Suprapubic skin (tissue), 4 donors: ENCODE measurements at places on chromosomes 5 and 9.
A peak's percentile ranks its signal among the peaks of the same experiment; 100 is the strongest.

DNA sequence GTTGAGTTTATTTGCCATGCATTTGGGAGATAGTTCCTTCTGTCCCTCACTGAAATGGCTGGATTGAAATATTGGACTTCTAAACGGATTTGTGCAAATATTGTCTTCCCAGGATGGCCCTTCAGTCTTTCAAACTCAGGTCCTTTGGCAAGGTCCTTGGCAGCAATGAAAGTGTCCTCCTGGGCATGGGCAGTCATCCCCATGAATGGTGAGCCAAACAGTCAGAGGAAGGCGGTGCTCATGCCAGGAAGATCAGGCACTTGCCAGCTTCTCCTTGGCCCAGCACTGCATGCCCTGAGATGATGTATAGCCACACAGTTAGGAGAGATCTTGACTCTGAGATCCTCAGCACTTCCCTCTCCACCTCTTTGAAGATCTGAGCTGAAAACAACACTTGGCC, 221.4 kb upstream of the KLF4 start:
- peaks cover 13% of the 10 kb centered on the region for H3K4me1 ChIP-seq
- H3K36me3 ChIP-seq: no peaks in the 10 kb centered on the region
- no peak for DNase-seq
- H3K4me3 ChIP-seq: no peak overlapping the region

DNA sequence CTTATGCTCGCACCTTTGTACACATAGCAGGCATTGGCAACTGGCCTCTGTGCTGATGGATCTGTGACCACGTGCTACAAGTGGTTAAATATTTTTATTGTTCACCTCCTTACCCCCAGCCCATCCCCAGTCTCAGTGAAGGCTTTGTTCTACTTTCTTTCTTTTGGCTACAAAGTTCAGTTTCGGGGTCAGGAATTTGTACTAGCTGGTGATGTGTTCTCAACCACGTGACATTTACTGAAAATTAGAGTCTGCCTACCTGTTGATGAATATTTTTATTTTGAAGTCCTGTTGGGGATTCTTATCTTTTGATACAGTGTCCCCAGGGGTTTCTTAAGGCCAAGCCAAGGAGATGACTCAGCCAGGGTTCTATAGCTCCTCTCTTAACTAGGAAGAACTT, 47.8 kb downstream of the C9orf57 start:
- H3K27me3 ChIP-seq: no peaks in the 10 kb centered on the region
- H3K27ac ChIP-seq: no peak overlapping the region
- DNase-seq: no peak
- H3K4me3 ChIP-seq: no peak overlapping the region
- H3K36me3 ChIP-seq: no peaks in the 10 kb centered on the region

DNA sequence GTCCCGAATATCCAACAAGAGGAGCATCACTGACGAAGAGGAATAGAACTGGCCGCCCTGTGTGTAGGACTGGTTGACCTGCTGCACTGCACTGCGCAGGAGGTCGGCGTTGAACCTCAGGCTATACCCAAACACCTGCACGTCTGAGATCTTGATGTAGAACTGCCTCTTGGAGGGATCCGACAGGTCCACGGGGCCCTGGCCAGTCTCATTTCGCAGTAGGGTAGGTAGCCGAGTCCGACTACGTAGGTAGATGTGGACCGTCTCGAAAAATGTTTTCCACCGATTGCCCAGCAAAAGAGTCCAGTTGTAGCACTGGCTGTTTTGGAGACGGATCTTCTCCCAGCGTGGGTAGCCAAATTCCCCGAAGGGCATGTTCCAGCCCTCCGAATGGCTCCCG, 202.0 kb downstream of the BRINP1 start:
- DNase-seq: no peak
- no peak overlapping the region for H3K4me3 ChIP-seq
- no peaks in the 10 kb centered on the region for H3K4me1 ChIP-seq
- H3K36me3 ChIP-seq: no peaks in the 10 kb centered on the region

DNA sequence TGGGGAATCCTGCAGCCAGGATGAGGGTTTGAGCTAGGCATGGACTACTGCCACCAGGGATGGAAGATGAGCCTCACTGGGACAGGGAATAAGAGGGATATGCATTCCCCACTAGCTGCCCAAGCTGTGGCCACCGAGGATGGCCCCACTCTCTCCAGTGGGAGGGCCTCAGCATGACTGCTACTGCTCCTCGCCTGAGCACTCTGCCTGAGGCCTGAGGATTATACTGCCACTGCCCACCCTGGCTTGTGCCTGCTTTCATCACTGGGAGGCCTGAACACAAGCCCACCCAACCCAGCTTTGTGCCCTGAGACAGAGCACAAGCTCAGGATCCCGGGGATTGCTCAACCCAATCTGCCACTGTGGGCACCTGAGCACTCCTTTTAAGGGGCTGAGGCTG, 425.6 kb downstream of the RASEF start:
- no peak overlapping the region for H3K27ac ChIP-seq
- no peak overlapping the region for H3K4me3 ChIP-seq
- H3K27me3 ChIP-seq: no peaks in the 10 kb centered on the region
- no peaks in the 10 kb centered on the region for H3K4me1 ChIP-seq

GRCh38 chr5:368183-369084, 46.9 kb downstream of the AHRR start:
- H3K27ac ChIP-seq: no peak overlapping the region
- H3K4me3 ChIP-seq: no peak overlapping the region
- H3K36me3 ChIP-seq: no peaks in the 10 kb centered on the region
- H3K27me3 ChIP-seq: peaks cover 4% of the 10 kb centered on the region
- peaks cover 1% of the 10 kb centered on the region for H3K4me1 ChIP-seq
- DNase-seq: peak; percentile 63

DNA sequence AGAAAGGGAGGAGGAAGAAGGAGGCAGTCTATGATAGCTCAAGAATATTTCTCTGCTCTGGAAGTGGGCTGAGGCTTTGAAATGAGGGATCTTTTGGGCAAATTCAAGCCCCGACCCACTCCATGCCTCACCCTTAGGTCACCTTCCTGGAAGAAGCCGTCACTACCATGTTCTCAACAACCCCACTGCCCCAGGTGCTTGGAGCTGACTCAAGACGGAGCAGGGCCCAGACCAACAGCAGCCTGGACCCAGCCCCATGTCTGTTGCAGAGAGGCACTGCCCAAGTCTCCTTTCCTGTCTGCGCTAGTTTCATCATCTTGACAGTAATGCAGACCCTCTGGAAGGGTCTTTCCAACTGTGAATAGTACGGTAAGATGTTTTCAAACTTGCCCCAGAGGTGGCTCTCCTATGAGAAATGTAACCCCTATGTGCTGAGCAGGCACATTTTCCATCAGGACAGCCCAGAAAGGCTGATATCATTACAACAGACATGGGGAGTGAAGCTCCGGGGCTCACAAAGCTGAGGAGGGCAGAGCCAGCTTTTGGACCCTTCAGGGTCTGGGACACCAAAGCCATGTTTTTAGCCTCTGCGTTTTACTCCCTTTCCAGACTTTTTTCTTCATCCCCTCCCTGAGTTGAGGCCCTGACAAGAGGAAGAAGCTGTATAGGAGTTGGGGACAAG, 128.2 kb upstream of the LARP1 start:
- H3K4me1 ChIP-seq: no peaks in the 10 kb centered on the region
- no peak for DNase-seq
- peak overlapping the region; percentile 53 for H3K27ac ChIP-seq
- H3K4me3 ChIP-seq: no peak overlapping the region
- H3K27me3 ChIP-seq: no peaks in the 10 kb centered on the region

DNA sequence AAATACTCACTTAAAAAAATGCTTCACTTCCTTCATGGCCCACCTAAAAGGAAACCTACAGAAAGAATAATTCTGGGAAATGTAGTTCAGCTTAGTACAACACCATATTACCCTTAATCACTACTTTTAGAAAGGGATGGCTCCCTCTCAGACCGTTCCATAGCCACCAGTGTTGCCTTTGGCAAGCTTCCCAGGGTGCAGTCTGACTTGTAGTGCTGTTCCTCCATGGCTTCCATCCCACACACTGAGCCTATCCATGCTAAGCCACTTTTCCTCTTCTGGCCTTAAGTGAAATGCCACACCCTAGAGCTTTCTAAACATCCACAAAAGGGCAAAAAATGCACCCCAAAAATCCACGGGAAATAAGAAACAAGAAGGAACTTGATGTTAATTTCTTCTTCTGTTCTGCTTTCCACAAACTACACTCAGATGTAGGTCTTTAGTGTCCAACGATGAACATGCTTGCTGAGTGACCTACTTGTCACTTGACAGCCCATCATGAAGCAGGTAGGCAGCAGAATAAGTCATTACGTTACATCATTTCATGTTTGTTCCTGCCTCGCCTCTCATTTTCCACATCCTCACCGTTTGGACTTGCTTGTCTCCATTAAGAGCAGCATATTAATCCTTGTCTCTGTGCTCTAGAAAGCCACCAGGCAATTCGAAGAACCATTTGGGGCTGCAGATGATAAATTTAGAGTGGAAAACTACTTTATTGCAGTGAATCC, 391.1 kb upstream of the GRAMD2B start:
- H3K4me3 ChIP-seq: no peak overlapping the region
- no peaks in the 10 kb centered on the region for H3K4me1 ChIP-seq
- no peak overlapping the region for H3K27ac ChIP-seq
- no peak for DNase-seq
- H3K36me3 ChIP-seq: no peaks in the 10 kb centered on the region

GRCh38 chr5:122263352-122264030, 48.5 kb upstream of the SNCAIP start:
- H3K4me3 ChIP-seq: no peak overlapping the region
- H3K36me3 ChIP-seq: no peaks in the 10 kb centered on the region
- no peaks in the 10 kb centered on the region for H3K27me3 ChIP-seq
- no peak for DNase-seq

GRCh38 chr5:139389701-139390638, at the start of gene MZB1:
MZB1 (minus strand) TSS chr5:139389913; CDS start chr5:139389856, 57 bp downstream.
- no peaks in the 10 kb centered on the region for H3K36me3 ChIP-seq
- H3K27ac ChIP-seq: no peak within 1 kb of the TSS
- H3K4me1 ChIP-seq: peaks cover 56% of the 10 kb centered on the region
- DNase-seq: peak; percentile 69
- H3K4me3 ChIP-seq: no peak within 1 kb of the TSS

DNA sequence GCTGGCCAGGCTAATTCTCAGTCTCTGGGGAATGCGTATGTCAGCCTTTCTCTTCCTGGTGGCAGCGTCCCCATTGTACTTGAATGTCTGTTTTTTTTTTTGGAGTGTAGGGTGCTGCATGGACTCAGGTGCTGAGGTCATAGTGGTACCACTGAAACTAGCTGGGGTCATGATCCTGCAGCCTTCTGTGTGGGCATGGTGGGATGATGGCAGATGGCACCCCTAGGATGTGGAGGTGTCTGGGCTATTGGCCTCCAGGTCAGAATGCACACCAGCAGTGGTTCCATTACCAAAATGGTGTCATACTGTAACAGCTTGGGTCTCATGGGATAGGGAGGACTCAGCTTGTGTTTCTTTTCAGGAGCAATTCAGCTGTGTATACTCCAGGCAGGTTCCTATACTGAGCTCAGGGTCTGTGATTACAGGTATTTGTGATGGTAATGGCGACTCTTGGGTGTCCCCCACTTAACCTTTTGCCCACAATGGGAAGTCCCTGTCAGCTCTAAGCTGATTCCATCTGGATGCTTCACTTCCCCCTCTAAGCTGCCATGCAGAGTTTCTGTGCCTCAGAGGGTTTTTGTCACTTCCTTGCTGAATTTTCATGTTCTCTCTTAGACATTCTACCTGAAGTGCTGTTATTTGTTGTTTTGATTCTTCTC, 17.9 kb downstream of the HSD17B4 start:
- peaks cover 10% of the 10 kb centered on the region for H3K36me3 ChIP-seq
- no peak overlapping the region for H3K4me3 ChIP-seq
- no peak overlapping the region for H3K27ac ChIP-seq
- no peaks in the 10 kb centered on the region for H3K4me1 ChIP-seq

DNA sequence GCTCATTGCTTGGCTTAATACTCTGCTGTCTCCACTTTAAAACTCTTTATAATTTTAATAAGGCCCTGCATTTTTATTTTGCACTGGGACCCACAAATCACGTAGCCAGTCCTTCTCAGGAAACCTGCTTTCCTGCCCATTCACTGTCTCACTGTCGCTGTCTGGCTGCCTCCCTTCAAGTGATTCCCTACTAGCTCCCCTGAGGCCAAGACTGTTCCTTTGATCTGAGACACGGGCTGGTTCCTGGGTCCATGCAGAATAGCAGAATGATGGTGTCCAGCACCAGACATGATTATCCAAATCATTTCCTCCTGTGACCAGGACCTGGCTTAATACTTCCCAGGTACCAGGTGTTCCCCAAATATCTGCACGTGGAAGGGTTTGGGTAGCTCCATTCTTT, 597.1 kb upstream of the KLF4 start:
- H3K27ac ChIP-seq: no peak overlapping the region
- no peaks in the 10 kb centered on the region for H3K36me3 ChIP-seq
- no peak for DNase-seq
- H3K27me3 ChIP-seq: no peaks in the 10 kb centered on the region
- H3K4me1 ChIP-seq: peaks cover 5% of the 10 kb centered on the region

GRCh38 chr9:37994639-37995347, 74.2 kb downstream of the SHB start:
- H3K27ac ChIP-seq: peak overlapping the region; percentile 67
- H3K4me1 ChIP-seq: peaks cover 28% of the 10 kb centered on the region
- DNase-seq: peak; percentile 83
- H3K27me3 ChIP-seq: no peaks in the 10 kb centered on the region

GRCh38 chr5:67731886-67732285, 483.7 kb upstream of the PIK3R1 start:
- no peaks in the 10 kb centered on the region for H3K27me3 ChIP-seq
- H3K4me1 ChIP-seq: no peaks in the 10 kb centered on the region
- H3K27ac ChIP-seq: no peak overlapping the region

GRCh38 chr9:20252778-20253177, 369.5 kb downstream of the MLLT3 start:
- no peaks in the 10 kb centered on the region for H3K36me3 ChIP-seq
- H3K27me3 ChIP-seq: no peaks in the 10 kb centered on the region
- DNase-seq: no peak
- H3K27ac ChIP-seq: no peak overlapping the region
- H3K4me3 ChIP-seq: no peak overlapping the region
- H3K4me1 ChIP-seq: no peaks in the 10 kb centered on the region

DNA sequence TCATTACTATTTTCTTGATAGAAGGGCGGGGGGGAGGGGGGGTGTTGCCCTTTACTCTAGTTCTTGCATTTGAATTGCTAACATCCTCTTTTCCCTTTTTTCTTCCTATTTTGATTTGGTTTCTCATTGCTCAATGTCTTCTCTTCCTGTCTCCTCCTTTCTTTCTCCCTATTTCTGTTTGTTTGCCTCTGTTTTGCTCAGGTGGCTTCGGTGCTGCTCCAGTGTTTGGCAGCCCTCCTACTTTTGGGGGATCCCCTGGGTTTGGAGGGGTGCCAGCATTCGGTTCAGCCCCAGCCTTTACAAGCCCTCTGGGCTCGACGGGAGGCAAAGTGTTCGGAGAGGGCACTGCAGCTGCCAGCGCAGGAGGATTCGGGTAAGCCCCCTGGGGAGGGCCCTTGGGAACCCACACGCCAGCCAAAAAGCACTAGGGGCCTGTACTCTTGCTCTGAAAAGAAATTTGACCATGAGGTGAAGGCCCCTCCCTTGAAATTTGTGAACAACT, 48.3 kb downstream of the FAM78A start:
- peak overlapping the region; percentile 23 for H3K4me3 ChIP-seq
- DNase-seq: no peak
- no peak overlapping the region for H3K27ac ChIP-seq
- no peaks in the 10 kb centered on the region for H3K27me3 ChIP-seq
